ENCODE measurements at places on chromosomes 12 and 14. TPM values are rescaled to one million over a fixed set of nuclear protein-coding genes. Genes with fewer than 3 reads are reported as not detected.
A peak's percentile ranks its signal among the peaks of the same experiment; 100 is the strongest.

The TMEM63C gene
- total RNA-seq: 0.74 TPM

- H3K36me3 ChIP-seq: no peaks in the 10 kb centered on the region
- no peaks in the 10 kb centered on the region for H3K4me1 ChIP-seq
- H3K27ac ChIP-seq: no peak overlapping the region
- no peaks in the 10 kb centered on the region for H3K27me3 ChIP-seq
- H3K4me3 ChIP-seq: no peak overlapping the region
Observed at GRCh38 chr12:6948873-6949594, 2.1 kb upstream of the PTPN6 start.

The KRT77 gene
- total RNA-seq: not detected

DNA sequence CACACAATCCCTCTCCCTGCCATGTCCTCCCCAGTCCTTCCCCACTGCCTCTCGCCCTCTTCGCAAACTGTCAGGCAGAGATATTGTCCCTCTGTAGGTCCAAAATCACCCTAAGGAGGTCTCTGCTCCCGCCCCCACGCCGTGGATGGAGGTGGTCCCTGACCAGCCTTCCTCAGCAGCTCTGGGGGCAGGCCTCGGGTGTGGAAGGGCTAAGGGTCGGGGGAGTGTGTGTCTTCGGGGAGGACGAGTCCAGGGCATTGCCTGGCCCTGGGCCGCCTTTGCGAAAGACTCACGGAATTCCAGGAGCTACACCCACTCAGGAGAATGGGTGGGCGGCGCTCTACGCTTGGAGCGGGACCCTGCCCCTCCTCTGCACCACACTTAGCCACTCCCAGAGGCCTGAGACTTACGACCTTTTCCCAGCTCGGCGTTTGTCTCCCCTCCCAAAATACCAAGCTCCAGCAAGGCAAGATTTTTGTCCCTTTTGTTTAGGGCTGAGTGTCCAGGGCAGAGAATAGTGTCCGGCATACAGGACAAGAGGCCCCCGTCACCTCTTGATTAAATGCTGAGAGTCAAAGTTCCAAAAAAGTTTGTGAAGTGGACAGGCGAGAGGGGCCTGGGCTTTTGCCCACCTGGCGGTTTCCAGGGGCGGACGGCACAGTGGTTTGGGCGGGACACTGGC, 881 bp downstream of the PYGL start:
- H3K27me3 ChIP-seq: no peaks in the 10 kb centered on the region
- H3K4me3 ChIP-seq: peak overlapping the region; percentile 44
- no peak overlapping the region for H3K27ac ChIP-seq
- H3K4me1 ChIP-seq: no peaks in the 10 kb centered on the region

The KRT85 gene
- total RNA-seq: 0.12 TPM

The PUS7L gene
- total RNA-seq: 0.11 TPM

DNA sequence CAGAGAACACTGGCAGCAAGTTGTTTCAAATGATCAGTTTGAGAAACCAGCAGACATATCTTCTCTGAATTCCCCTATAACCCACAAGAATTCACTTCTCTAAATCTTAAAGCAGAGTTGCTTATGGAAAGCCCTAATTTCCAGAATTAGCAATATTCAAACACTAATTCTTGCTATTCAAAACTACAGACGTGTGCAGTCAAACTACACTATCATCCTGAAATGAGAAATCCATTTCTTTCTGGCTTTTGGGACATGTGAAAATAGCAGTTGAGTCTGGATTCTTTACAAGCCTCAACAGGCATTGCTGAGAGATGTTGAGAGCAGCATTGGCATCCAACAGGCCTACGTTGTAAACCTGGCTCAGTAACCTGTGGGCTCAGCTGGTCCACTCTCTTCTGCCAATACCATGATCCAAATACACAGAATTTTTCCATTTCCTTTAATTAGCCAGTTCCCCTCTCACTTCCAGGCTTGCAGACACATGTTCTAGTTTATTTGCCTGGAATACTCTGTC, 74.6 kb upstream of the TMTC1 start:
- H3K4me3 ChIP-seq: no peak overlapping the region
- no peaks in the 10 kb centered on the region for H3K27me3 ChIP-seq
- H3K4me1 ChIP-seq: no peaks in the 10 kb centered on the region
- H3K27ac ChIP-seq: no peak overlapping the region
- DNase-seq: no peak
- no peaks in the 10 kb centered on the region for H3K36me3 ChIP-seq

GRCh38 chr12:105083551-105084105, 630 bp downstream of the ALDH1L2 start:
- H3K27ac ChIP-seq: no peak overlapping the region
- peaks cover 32% of the 10 kb centered on the region for H3K27me3 ChIP-seq
- DNase-seq: peak; percentile 87

The KRT6A gene
- not detected for total RNA-seq

GRCh38 chr12:47590771-47591360, 115.0 kb downstream of the RPAP3 start:
- no peaks in the 10 kb centered on the region for H3K4me1 ChIP-seq
- H3K27me3 ChIP-seq: no peaks in the 10 kb centered on the region
- H3K36me3 ChIP-seq: no peaks in the 10 kb centered on the region
- no peak overlapping the region for H3K27ac ChIP-seq
- H3K4me3 ChIP-seq: no peak overlapping the region

The KRT79 gene
- not detected for total RNA-seq

- peaks cover under 1% of the 10 kb centered on the region for H3K36me3 ChIP-seq
- H3K27ac ChIP-seq: peak overlapping the region; percentile 97
- no peak for DNase-seq
- H3K27me3 ChIP-seq: no peaks in the 10 kb centered on the region
Observed at GRCh38 chr12:67650388-67651131, 2.0 kb downstream of the DYRK2 start.

DNA sequence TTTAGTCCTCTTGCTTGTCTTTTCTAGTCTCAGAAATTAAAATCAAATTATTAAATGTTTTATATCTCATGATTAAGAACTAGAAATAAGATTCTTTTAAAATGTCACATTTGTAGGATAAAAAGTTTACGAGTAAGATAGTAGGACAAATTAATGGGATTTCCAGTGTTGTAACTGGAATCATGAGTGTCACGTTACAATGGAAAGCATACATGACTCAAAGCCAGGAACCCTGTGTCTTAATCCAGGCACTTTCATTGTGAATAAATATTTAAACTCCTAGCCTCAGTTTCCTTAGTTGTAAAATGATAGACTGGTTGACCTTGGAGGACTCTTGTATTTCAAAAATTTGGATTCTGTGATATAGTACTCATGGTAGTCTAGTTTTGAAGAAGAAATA, 84.9 kb downstream of the MIA2 start:
- no peak for DNase-seq
- H3K4me1 ChIP-seq: no peaks in the 10 kb centered on the region
- H3K36me3 ChIP-seq: peaks cover 13% of the 10 kb centered on the region

GRCh38 chr12:124853781-124854636, 9.7 kb downstream of the SCARB1 start:
- no peaks in the 10 kb centered on the region for H3K27me3 ChIP-seq
- H3K27ac ChIP-seq: no peak overlapping the region
- peaks cover 26% of the 10 kb centered on the region for H3K4me1 ChIP-seq
- DNase-seq: no peak
- H3K36me3 ChIP-seq: no peaks in the 10 kb centered on the region
- no peak overlapping the region for H3K4me3 ChIP-seq

DNA sequence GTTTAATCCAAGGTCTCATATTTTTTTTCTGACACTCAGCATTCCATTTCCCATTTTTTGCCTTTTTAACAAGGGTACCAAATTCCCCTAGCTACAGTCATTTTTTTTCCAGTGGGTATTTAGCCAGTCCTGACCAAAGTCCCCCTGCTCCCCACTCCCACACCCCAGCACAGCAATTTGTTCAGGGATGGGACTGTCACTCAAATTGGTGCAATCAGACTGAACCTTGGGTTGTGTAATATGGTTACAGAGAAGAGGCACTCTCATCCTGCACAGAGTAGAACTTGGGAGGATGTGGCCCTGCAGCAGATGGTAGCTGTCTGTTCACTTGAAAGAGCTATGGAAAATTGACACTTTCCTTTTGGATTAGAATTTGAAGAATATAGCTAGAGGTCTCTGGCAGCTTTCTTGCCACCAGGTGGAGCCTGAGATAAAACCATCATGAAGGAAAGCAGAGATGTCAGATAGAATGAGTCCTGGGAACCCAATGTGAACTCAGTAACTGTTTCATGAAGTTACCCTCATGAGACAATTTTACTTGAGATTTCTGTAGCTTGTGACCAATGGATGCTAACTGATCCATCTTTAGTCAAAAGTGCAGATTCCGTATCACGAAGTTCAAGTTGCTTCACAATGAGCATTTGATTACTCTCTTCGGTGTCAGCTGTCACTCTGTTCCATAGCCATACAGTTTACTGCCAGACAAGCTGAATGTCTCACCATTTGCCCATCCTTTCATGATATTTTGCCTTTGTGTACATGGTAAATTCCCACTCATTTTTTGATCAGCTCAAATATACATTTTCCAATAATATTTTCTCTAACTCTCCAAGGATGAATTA, 394.0 kb upstream of the SYT1 start:
- no peak overlapping the region for H3K4me3 ChIP-seq
- H3K36me3 ChIP-seq: no peaks in the 10 kb centered on the region
- H3K4me1 ChIP-seq: no peaks in the 10 kb centered on the region
- DNase-seq: peak; percentile 23

DNA sequence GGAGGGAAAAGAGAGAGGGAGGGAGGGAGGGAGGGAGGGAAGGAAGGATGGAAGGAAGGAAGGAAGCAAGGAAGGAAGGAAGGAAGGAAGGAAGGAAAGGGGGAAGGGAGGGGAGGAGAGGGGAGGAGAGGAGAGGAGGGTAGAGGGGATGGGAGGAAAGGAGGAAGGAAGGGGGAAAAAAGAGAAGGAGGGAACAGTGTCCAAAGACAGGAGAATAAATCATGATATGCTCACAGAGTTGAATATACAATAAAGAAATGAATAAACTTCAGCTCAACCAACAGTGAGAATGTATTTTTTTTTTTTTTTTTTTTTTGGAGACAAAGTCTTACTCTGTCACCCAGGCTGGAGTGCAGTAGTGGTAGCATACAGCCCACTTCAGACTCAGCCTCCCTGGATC, 4.0 kb downstream of the OR6J1 start:
- no peak overlapping the region for H3K27ac ChIP-seq
- H3K4me3 ChIP-seq: no peak overlapping the region
- H3K36me3 ChIP-seq: no peaks in the 10 kb centered on the region
- DNase-seq: no peak
- H3K27me3 ChIP-seq: no peaks in the 10 kb centered on the region
- no peaks in the 10 kb centered on the region for H3K4me1 ChIP-seq

DNA sequence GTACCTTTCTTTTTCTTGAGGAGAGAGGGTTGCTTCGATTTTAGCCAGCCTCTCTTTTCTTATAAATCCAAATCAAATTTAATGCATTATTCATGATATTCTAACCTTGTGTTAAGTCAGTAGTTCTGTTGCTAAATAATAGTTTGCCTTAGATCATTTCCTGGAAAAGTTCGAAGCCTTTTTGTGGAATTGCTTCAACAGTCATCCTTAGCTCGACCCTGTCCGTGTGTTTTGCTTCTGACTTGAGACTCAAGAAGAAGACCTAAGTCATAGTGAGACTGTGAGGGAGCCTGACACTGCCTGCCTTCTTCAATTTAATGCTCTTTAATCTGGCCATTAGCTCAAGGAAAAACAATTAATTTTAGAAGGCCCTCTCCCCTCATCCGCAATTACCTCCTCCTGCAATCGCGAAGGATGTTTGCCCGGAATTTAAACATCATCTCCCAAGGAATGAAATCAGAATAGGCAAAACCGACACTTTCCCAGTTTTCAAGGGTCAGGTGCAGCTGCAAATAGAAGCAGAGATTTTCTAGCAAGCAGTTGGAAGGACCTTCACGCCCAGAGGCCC, 453 bp upstream of the SLC4A8 start:
- no peak for DNase-seq
- H3K36me3 ChIP-seq: no peaks in the 10 kb centered on the region
- peak overlapping the region; percentile 58 for H3K4me3 ChIP-seq
- no peak overlapping the region for H3K27ac ChIP-seq

DNA sequence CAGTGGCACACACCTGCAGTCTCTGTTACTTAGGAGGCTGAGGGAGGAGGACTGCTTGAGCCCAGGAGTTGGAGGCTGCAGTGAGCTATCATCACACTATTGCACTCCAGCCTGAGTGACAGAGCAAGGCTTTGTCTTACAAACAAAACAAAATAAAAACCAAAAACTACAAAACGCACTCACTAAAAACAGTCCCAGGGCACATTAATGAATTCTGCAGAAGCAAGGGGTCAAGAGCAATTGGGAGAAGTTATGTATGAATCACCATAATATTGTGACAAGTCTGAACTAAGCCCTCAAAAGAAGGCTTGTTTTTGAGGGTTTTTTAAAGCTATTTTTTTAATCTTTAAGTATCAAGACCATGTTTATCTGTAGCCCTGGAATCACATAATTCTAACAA, 201.1 kb downstream of the MED13L start:
- DNase-seq: no peak
- no peak overlapping the region for H3K4me3 ChIP-seq
- H3K36me3 ChIP-seq: no peaks in the 10 kb centered on the region
- H3K27ac ChIP-seq: peak overlapping the region; percentile 20
- peaks cover 18% of the 10 kb centered on the region for H3K4me1 ChIP-seq

The RNASE2 gene
- total RNA-seq: not detected

The PLA2G1B gene
- total RNA-seq: not detected

DNA sequence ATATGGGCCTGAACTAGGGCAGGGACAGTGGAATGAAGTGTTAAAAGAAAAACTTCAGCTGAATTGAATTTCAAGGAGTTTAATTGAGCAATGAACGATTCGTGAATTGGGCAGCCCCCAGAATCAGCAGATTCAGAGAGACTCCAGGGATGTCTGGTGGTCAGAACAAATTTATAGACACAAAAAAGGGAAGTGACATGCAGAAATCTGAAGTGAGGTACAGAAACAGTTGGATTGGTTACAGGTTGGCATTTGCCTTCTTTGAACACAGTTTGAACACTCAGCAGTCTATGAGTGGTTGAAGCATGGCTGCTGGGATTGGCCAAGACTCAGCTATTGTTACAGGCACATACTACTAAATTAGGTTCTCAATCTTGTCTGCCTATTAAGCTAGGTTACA, 9.7 kb upstream of the TBPL2 start:
- peaks cover 18% of the 10 kb centered on the region for H3K4me1 ChIP-seq
- no peak for DNase-seq
- no peaks in the 10 kb centered on the region for H3K36me3 ChIP-seq
- H3K27me3 ChIP-seq: no peaks in the 10 kb centered on the region
- no peak overlapping the region for H3K4me3 ChIP-seq

GRCh38 chr12:88437226-88437625, 143.0 kb downstream of the KITLG start:
- H3K4me1 ChIP-seq: peaks cover 9% of the 10 kb centered on the region
- H3K4me3 ChIP-seq: no peak overlapping the region
- no peaks in the 10 kb centered on the region for H3K36me3 ChIP-seq
- no peak for DNase-seq
- no peaks in the 10 kb centered on the region for H3K27me3 ChIP-seq

DNA sequence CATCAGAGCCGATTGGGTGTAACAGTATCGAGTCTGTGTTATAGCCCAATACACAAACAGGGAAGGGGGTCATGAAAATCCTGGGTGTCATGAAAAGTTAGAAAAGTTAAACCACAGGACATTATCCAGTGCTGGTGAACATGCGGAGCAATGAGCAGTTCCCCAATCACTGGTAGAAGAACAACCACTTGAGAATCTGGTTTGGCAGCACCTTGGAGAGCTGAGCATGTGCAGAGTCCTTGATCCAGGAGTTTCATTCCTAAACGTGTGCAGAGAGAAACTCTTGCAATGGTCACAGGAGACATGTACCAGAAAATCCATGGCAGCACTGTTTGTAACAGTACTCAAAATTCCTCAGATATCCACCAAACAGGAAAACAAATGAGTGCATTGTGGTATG, 23.0 kb upstream of the JDP2 start:
- no peaks in the 10 kb centered on the region for H3K36me3 ChIP-seq
- H3K4me3 ChIP-seq: no peak overlapping the region
- peaks cover 21% of the 10 kb centered on the region for H3K4me1 ChIP-seq
- H3K27ac ChIP-seq: no peak overlapping the region
- DNase-seq: no peak
- no peaks in the 10 kb centered on the region for H3K27me3 ChIP-seq

Data from cardiac muscle cell (in vitro differentiated cells and primary cell).